Foreskin keratinocyte (primary cell): ENCODE measurements at places on chromosomes 1 and 21. TPM values are rescaled to one million over a fixed set of nuclear protein-coding genes. Genes with fewer than 3 reads are reported as not detected.

Gene TMEM81
- 1.5 and 2.0 TPM in 2 replicates for total RNA-seq

Gene MXRA8
- 0.32 and 0.37 TPM in 2 replicates for total RNA-seq

Gene B3GALT2
- not detected in 2 replicates for total RNA-seq

Gene TRNP1
- 72.3 and 79.0 TPM in 2 replicates for total RNA-seq

Gene PARP1
- total RNA-seq, result 114 and 122 TPM in 2 replicates

Gene FOXO6
- total RNA-seq, result 0.07 TPM in 1 of 2 replicates, not detected in the other

Gene TFAP2E
- 0.18 and 0.31 TPM in 2 replicates for total RNA-seq

Gene PTGS2
- total RNA-seq, result 25.1 and 40.7 TPM in 2 replicates

Gene SETSIP
- 0.20 and 0.25 TPM in 2 replicates for total RNA-seq

Gene SAMD13
- total RNA-seq, result 0.46 and 1.1 TPM in 2 replicates

Gene CFH
- 0.46 and 1.1 TPM in 2 replicates for total RNA-seq

Gene MACF1
- 138 and 151 TPM in 2 replicates for total RNA-seq

Gene DENND2C
- 6.1 and 6.9 TPM in 2 replicates for total RNA-seq

Gene NMNAT1
- 9.1 and 10.0 TPM in 2 replicates for total RNA-seq

Gene PYHIN1
- 0.10 and 0.11 TPM in 2 replicates for total RNA-seq

Gene WARS2
- total RNA-seq, result 9.4 and 9.9 TPM in 2 replicates

GRCh38 chr1:247317702-247318101 lies 14.0 kb downstream of the ZNF496 start:
- no peak for DNase-seq

DNA sequence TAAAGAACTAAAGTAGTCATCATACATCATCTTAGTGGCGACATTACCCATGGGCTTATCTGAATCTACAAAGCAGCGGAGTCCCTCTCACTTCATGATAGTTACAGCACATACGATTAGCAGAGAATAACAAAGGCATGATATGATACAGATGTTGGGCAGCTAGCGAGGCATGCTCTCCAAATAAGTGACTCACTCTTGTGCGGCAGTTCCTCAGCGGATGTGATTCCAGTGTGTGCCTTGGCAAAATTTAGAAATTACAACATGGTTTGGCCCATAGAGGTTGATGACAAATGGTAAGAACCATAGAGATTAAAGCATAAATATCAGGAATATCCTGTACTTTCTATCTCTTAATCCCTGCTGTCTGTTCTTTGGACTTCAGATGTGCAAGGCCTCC lies 48.1 kb upstream of the PAXBP1 start:
- no peak for DNase-seq

DNA sequence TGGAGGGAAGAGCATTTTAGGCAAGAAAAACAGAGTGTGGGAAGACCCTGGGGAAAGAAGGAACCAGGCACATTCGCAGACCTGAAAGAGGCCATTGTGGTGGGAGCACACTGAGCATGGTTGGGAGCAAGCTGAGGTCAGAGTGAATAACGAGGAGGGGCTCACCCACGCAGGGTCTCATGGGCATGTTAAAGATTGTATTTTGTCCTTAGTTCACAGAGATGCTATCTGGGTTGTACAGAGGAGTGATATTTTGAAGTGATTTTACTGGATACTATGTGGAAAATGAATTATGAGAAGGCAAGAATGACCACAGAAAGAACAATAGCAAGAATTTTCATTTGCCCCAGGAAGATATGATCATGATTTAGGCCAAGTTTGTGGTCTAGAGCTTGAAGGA lies 578.3 kb upstream of the NR5A2 start:
- no peak for DNase-seq

DNA sequence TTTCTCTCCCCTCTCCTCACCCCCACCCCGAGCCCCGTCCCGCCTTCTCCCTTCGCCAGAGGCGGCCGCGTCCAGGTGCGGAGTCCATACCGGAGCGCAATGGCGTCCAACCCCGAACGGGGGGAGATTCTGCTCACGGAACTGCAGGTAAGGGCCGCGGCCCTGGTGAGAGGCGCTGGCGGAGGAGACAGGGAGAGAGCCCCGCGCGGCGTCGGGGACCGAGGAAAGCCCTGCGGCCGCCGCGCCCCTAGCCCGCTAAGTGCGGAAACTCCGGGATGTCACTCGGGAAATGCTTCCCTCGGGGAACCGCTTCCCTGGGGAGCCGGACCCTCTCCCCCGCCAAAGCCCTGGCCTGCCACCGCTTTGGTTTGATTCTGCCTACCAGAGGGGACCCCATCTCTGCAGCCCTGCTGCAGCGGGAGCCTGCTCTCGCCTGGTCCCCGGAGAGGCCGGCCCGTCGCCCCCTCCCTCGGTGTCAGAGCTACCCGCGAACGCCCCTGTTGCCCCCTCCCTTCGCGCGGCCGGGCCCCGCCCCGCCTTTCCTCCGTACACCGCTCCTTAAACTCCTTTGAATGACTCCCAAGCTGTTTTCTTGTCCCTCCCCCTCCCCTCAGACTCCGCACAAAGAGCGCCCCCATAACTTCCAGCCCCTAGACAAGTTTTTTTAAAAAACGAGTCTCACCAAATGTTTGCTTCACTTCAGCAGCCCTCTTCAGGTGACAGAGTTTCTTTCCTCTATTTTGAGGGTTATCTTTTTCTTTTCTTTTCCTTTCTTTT lies 597 bp downstream of the PKN2 start:
- DNase-seq, result peak; percentile 49

GRCh38 chr1:60394436-60394835 lies 320.9 kb upstream of the C1orf87 start:
- no peak for DNase-seq

DNA sequence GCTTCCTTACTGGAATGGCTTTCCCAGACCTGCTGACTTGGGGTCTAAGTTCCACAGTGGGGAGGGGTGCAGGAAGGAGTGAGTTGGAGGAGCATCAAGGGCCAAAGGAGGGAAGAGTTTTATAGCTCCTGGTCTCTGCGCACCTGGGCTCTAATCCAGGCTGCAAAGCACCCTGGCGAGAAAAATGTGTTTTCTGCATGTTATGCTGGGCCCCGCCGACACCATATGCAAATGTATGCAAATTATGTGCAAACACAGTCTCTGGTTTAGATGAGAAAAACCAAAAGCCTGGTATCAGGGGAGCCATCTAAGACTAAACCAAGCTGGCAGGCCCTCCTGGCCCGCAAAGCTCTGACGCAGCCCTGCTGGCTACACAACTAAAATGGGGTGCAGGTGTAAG lies 95.0 kb downstream of the VWA5B1 start:
- no peak for DNase-seq

DNA sequence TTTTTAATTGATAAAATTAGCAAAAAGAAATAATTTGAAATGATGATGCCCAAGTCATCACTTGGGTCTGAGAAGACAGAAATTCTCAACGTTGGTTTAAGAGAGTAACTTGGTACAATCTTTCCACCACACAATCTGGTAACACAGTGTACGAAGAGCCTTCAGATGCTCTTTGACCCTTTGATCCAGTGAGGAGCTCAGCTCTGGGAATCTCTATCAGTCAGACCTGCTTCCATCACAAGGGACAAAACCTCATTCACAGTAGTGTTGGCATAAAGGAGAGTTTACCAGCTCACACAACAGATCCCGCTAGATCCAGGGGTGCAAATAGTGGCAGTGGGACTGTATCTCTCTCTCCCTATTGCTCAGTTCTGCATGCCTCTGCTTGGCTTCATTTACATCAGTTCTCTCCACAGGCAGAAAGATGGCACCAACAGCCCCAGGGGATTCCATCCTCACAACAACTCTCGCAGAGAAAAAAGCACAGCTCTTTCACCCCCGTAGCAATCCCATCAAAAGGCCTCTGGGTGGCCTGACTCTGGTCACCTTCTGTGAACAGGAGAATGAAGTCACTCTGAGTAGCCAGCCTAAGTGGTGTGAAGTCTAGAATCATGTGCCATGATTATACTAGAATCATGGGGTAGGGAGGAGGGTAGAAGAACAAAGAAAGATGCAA lies 119.7 kb downstream of the ZNF281 start:
- DNase-seq, result no peak

DNA sequence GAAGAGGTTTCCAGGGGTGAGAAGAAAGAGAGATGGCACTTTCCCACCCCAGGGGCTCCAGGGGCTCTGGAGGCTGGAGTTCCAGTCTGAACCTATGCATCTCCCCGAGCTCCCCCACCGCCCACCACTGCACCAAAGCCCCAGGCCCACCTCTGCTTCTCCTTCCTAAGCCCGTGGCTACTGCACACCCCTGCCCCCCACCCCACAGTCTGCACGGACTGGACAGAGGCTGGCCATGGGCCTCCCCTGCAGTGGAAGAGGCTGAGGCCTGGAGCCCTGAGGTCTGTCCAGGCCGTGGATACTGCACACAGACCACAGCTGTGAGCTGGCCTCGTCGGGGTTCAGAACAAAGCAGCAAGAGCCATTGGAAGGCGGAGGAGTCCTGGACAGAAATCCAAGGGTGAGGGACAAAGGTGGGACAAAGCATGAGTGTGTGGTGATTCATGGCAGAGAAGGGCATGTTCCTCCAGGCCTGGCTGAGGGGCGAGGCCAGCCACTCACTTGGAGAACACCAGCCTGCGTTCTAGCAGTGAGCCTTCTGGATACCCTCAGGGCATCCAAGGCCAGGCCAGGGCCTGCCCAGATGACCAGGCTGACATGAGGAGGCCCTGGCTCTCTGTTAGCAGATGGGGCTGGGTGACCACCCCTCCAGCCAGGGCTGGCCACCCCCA lies 244.8 kb upstream of the VAMP3 start:
- peak; percentile 16 for DNase-seq

GRCh38 chr1:5886541-5887348 lies 105.5 kb downstream of the NPHP4 start:
- no peak for DNase-seq

GRCh38 chr1:2229037-2229864 lies 1.1 kb downstream of the SKI start:
- no peak for DNase-seq

GRCh38 chr1:117015724-117016123 lies 14.2 kb downstream of the CD101 start:
- no peak for DNase-seq

DNA sequence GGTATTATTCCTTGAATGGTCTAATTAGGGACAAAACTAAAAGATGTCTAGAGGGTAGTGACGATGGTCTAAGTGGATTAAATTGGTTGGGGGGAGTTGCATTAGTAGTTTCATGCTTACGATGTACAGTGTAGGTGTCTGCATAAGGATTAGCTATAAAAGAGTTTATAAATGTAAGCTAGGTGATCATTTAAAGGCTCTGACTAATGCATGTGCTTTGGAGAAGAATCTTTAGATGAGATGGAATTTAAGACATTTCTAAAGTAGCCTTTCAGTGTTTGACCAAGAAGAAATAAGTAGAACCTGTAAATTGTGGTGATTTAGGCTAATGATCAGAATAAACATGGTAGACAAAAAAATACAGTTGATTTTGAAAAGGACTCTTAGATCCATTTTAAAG lies 7.4 kb downstream of the SYT14 start:
- DNase-seq, result no peak

- DNase-seq, result peak; percentile 14
Observed at GRCh38 chr1:162056043-162056442, 13.4 kb upstream of the NOS1AP start.

GRCh38 chr1:229129301-229130027 lies 141.4 kb upstream of the RAB4A start:
- DNase-seq, result no peak

DNA sequence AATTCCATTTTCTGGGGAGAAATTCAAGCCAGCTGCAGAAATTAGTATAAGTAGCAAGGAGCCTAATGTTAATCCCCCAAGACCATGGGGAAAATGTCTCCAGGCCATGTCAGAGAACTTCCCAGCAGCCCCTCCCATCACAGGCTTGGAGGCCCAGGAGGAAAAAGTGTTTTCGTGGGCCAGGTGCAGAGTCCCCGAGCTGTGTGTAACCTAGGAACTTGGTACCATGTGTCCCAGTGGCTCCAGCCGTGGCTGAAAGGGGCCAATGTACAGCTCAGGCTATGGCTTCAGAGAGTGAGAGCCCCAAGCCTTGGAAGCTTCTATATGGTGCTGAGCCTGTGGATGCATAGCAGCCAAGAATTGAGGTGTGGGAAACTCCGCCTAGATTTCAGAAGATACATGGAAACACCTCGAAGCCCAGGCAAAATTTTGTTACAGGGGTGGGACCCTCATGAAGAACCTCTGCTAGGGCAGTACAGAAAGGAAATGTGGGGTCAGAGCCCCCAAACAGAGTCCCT lies 286.3 kb downstream of the MATN1 start:
- no peak for DNase-seq

DNA sequence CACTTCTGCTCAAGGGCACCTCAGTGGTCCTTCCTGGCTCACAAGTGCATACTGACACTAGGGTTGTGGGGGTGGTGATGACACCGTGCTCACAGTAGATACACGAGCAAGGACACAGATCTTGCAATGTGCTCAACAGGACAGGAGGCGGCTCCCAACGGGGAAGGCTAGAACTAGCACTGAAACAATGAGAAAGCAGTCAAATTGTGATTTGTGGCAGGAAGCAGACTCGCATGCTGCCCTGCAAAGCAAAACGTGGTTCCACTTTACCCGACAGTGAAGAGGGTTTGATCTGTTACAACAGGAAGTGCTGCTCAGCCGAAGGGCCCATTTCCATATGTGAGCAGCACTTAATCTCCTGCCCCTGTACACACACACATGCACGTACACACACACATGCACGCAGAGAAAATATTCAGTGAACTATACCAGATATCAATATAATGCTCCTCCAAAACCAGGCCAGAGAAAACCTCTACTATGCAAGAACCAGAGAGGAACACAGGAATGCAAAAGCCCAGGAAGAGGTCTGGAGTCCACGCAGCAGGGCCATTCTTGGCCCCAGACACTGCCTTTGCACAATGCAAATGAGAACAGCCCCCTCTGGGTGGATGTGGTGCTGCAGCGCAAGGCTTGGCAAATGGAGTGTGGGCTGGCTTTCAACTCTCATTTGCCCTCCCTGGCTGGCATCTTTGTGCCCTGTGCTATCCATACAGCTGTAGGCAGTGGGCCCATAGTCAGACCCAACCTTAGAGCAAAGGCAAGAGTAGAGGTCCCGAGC lies 47.1 kb downstream of the KANK4 start:
- no peak for DNase-seq

- no peak for DNase-seq
Observed at GRCh38 chr1:245485996-245486395, 331.2 kb downstream of the KIF26B start.

GRCh38 chr1:5725406-5725805 lies 266.8 kb downstream of the NPHP4 start:
- no peak for DNase-seq

- no peak for DNase-seq
Observed at GRCh38 chr21:43299441-43300277, 127.3 kb downstream of the SIK1 start.

- DNase-seq, result peak; percentile 54
Observed at GRCh38 chr1:110308247-110308646, 30.9 kb upstream of the RBM15 start.

- no peak for DNase-seq
Observed at GRCh38 chr21:34669149-34669879, 520 bp downstream of the CLIC6 start.

DNA sequence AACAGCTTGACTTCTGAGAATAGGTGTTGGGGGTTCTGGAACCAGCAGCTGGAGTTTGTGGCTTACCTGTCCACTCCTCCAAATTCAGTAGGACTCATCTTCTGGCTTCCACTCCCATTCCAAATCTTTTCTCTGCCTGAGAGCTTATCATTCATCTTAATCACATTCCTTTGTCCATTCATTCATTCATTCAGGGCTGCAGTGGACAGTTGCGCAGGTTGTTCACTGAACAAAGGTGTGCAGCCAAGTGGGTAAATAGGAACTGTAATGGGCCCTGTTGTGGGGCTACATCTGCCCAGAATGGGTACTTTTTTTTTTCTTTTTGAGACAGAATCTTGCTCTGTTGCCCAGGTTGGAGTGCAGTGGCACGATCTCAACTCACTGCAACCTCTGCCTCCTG lies 3.4 kb upstream of the HSPG2 start:
- DNase-seq, result no peak

- DNase-seq, result no peak
Observed at GRCh38 chr1:207886227-207886626, 24.7 kb downstream of the CD34 start.
